ENCODE measurements at places on chromosomes 12 and 14. TPM values are rescaled to one million over a fixed set of nuclear protein-coding genes. Genes with fewer than 3 reads are reported as not detected.

Gene DLGAP5
- total RNA-seq = 54.3 TPM

Gene SMOC1
- 0.33 TPM for total RNA-seq

Gene NKX2-1
- not detected for total RNA-seq

Gene NAV3
- 35.4 TPM for total RNA-seq

Gene HOXC9
- total RNA-seq = 5.7 TPM

Gene HOXC4
- 3.3 TPM for total RNA-seq
